ENCODE measurements at places on chromosomes 3 and 15. TPM values are rescaled to one million over a fixed set of nuclear protein-coding genes. Genes with fewer than 3 reads are reported as not detected.
A peak's percentile ranks its signal among the peaks of the same experiment; 100 is the strongest.

- DNase-seq: no peak
These were observed 213.2 kb upstream of the RGMA start for GRCh38 chr15:93302080-93302765.

- no peak for DNase-seq
These were observed 2.2 kb downstream of the C15orf62 start for GRCh38 chr15:40772014-40772413.

- DNase-seq: no peak
These were observed 23.9 kb upstream of the ACAD9 start for GRCh38 chr3:128855569-128855968.

DNA sequence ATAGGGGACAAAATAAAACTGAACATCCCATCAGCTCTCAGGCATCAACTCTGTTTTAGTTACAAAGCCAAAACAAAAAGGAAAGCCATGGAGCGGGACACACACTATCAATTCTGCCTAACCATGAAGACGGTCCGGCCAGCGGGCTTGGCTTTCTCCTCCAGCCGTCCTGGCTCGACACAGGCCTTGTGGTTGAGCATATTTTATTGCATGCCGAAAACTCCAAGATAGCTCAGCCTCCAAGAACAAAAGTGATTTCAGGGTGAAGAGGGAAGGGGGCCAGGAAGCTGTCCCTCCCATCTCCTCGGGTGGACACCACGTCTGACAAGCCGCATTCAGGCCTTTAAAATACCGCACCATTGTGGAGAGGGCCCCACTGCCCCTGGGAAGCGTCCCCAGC is 31.2 kb downstream of the WNT5A start:
- no peak for DNase-seq

DNA sequence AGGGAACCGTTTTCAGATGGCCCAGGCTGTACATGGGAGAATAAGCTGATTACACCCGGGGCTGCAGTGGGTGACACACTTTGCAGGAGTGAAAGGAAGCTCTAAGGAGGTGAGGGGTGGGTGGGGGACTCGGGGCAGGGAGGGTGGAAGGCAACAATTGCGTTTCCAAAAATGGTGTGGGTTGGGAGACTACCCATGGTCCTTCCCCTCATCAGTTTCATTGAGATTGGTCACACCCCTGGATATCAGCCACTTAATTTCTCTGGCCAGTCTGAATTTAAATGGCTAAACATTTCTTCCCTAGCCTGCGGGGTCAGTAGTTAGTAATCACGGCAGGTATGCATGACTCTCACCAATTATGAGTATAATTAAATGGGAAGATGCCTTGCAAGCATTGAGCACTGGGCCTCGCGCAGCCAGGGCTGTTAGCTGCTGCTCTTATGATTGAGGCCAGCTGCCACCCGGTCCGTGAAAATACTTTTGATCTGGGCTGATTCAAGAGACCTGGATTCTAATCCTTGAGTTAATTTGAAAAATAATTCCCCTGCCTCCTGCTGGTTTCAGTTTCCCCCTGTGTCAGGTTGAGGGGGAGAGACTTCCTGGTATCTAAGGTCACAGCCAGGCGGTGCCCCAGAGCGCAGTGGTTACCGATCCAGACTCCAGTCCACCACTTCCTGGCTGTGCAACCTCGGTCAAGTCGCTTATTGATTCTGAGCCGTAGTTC is 23.3 kb downstream of the SLC6A6 start:
- DNase-seq: peak; percentile 74

DNA sequence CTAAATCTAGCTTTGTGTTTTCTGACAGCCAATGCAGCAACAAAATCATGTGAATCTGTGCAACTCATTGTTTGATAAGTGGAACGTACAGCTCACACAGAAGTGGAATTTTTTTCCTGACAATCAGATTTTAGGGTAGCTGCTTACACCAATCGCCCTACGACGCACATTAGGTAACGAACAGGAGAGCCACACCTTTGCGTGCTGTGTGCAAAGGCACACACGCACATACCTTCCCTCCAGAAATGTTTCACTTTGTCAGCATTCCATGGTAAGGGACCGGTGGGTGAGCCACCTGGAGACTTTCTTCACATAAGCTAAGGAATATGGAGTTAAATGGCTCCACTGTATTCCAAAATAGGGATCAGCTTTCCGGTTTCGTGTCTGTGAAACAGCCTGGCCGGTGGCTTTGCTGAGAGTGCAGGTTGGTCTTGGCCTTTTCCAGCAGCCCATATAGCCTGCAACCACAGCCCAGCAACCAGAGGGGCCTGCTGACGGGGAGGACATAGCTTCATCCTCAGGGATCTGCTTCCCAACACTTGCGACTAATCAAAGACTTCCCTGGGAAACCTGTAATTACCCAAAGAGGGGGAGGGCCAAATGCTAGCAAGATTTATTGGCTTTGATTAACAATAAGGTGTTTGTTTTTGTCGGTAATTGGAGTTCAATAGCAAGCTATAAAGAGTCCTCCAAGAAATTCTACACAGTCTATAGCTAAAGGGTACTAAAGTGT is 145.3 kb downstream of the ADAMTS17 start:
- DNase-seq: no peak

- DNase-seq: no peak
These were observed 37.5 kb downstream of the SNAPC5 start for GRCh38 chr15:66459818-66460615.

GRCh38 chr15:89127054-89127702 is 38.9 kb downstream of the ABHD2 start:
- DNase-seq: no peak

DNA sequence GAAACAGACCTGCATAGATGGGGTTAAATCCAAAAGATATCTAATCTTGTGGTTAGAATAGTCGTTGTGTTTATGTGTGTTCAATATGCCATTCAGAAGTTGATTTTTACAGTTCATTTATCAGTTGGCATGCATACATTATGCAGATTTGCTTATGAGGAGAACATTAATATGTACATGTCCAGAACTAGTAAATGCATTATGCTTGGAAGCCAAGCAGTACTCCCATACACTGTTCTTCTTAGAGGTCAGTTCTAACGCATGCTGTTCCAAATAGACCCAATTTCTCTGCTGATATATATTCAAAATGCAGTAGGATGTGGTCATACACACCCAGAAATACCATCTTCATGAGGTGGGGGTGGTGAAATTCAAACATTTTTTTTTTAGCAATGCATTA is 956 bp downstream of the FGF12 start:
- DNase-seq: no peak

GRCh38 chr15:57551715-57552677 is 39.7 kb upstream of the MYZAP start:
- no peak for DNase-seq

- no peak for DNase-seq
These were observed 40.6 kb downstream of the ACAD9 start for GRCh38 chr3:128919988-128920387.

Gene OXTR
- polyA plus RNA-seq: 0.14 TPM

Gene GPR156
- polyA plus RNA-seq: not detected

Gene SLC28A1
- polyA plus RNA-seq: not detected

Measured in B cell (primary cell).